Dorsolateral prefrontal cortex (tissue), 122 donors: ENCODE measurements at places on chromosomes 1 and 21. TPM values are rescaled to one million over a fixed set of nuclear protein-coding genes. Genes with fewer than 3 reads are reported as not detected.

The UMODL1 gene
- total RNA-seq = 0.92 TPM

The PCAT6 gene
- 2.1 TPM for total RNA-seq

The NOS1AP gene
- total RNA-seq = 51.6 TPM

The AIDA gene
- 44.5 TPM for total RNA-seq

The LRRC38 gene
- total RNA-seq = 0.63 TPM

The DISP1 gene
- total RNA-seq = 11.2 TPM

The CYP4Z1 gene
- total RNA-seq = 2.4 TPM

The LINGO4 gene
- total RNA-seq = not detected

The FCRL1 gene
- 0.78 TPM for total RNA-seq

The AZIN2 gene
- total RNA-seq = 42.7 TPM

The KIF14 gene
- total RNA-seq = 0.22 TPM

DNA sequence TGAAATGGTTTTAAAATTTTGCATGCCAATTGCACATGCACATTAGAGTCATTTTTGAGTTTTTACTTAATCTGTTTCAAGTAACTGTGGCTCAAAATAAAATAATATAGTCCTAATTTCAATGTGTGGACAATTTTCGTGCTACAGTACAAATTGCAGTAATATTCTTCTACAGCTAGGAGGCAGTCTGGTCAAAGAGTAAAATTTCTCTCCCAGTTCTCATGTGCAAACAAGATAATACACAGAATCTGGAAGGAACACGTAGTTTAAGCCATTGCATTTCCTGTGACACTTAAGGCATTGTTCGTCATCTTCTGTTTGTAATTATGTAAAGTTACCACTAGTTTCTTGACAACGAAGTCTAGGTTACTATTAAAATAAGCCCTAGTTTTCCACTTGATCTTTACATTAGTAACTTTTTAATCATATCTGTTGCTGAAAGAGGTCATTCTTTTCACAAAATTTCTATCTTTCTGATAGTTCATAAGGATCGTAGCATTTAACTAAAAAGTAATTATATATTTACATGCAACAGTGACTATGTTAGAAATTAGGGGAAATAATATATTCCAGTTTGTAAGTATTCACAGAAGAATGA, 28.9 kb downstream of the ODR4 start:
- no peak for DNase-seq

- DNase-seq = no peak
Observed at GRCh38 chr1:17207966-17208418, 3.1 kb downstream of the PADI1 start.

DNA sequence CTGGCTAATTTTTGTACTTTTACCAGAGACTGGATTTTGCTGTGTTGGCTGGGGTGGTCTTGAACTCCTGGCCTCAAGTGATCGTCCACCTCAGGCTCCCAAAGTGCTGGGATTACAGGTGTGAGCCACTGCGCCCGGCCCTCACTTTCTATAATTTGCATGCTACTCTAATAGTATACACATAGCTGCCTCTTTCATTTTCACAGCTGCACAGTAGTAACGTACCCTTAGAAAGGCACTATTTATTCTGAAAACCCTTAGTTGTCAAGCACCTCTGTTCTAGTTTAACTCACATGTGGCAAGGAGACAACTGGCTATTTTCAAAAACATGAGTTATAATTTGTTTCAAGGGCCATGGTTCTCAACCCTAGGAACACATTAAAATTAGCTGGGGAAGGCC, 17.2 kb downstream of the TPM3 start:
- no peak for DNase-seq

GRCh38 chr1:47840393-47841190, 156.6 kb downstream of the TRABD2B start:
- DNase-seq = no peak

- no peak for DNase-seq
Observed at GRCh38 chr1:202160377-202160940, at the start of gene PTPN7. Gene PTPN7, minus strand, starts transcription at chr1:202160602. Its CDS starts 1,200 bp downstream, at chr1:202159402.

- DNase-seq = peak; percentile 92
Observed at GRCh38 chr1:156656806-156657740, 15.2 kb downstream of the BCAN start.

- DNase-seq = no peak
Observed at GRCh38 chr1:227270554-227270953, 47.7 kb downstream of the CDC42BPA start.

GRCh38 chr1:200836213-200836612, 36.6 kb upstream of the GPR25 start:
- no peak for DNase-seq

DNA sequence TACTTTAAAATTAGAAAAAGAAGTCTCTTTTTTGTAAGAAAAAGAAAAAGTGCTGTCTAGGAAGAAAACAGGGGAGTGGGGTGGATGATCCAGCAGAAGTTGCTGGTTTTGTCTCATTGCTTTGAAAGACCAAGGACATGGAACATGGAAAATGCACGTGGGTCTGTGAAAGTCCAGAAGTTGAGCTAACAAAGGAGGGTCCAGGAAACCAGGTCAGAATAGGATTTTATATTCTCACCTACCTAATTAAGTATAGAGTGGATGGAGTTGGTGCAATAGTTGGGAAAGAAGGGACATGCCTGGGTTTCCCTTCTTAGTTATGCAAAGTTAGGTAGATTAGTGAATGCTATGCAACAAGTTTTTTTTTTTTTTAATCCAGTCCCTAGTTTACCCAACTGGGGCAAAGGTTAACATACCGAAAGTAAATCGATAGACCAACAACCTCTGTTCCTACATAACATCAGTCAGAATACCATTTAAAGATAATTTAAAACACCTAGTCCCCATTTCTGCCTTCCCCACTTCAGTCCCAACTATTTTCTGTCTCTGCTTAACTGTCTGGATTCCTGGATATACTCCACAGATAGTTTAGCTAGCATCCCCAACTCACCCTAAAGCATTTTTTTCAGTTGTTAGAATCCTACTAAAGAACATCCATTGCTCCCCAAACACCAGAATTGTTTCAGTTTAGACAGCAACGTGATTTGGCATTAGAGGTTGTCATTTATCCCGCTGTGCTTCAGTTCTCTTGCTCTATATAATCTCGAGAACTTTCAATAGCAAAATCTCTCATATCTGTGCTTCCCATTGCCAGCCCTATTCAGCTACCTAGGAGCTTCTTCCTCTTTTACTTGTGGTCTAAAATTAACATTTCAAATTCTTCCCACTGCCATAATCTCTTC, 105.7 kb upstream of the PLPPR5 start:
- no peak for DNase-seq

DNA sequence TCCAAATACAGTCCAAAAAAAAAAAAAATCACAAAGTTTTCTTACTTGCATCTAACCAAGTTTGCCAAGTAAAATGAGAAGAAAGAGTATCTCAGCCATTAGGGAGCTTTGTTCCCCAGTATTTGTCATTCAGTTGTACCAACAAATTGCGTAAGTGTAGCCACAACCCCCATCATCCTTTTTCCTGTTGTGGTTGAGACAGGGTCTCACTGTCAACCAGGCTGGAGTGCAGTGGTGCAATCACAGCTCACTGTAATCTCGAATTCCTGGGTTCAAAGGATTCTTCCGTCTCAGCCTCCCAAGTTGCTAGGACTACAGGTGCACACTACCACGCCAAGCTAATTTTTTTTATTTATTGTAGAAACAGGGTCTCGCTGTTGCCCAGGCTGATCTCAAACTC, 9.5 kb downstream of the STX6 start:
- DNase-seq = no peak

- DNase-seq = no peak
Observed at GRCh38 chr1:145545055-145545454, 62.7 kb upstream of the GPR89A start.

DNA sequence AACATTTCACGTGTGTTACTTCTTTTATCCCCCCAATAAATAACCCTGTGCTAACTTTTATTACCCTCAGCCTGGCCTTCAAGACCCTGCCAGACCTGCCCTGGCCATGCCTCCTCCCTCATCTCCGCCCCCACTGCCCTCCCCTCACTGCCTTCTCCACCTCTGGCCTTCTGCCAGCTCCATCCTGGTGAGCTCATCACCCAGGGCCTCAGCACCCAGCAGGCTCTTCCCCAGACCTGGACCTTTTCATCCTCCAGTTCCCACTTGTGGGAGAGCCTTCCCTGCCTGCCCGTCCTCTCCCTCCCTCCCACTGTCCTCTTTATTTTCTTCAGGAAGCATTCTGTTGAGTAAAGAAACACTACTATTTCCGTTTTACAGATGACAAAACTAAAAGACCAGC, 72.0 kb downstream of the SLC66A1 start:
- no peak for DNase-seq

DNA sequence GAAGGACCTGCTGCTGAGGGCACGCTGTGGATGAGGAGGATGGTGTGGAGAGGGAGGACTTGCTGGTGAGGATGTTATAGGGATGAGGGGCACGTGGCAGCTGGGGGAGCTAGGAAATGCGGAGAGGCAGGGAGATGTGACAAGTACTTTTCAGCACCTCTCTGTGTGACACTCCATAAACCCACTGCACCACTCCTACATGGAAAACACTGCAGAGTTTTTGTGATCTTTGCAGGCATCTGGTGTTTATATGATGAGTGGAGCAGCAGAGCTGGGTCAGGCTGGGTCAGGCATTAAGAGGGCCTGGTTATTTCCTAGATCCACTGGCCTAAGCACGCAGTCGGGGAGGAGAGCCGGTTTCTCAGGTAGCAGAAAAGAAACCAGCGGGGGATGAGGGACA, 167.3 kb upstream of the COA6 start:
- DNase-seq = no peak

- DNase-seq = peak; percentile 44
Observed at GRCh38 chr1:212607913-212608391, 609 bp upstream of the ATF3 start.

DNA sequence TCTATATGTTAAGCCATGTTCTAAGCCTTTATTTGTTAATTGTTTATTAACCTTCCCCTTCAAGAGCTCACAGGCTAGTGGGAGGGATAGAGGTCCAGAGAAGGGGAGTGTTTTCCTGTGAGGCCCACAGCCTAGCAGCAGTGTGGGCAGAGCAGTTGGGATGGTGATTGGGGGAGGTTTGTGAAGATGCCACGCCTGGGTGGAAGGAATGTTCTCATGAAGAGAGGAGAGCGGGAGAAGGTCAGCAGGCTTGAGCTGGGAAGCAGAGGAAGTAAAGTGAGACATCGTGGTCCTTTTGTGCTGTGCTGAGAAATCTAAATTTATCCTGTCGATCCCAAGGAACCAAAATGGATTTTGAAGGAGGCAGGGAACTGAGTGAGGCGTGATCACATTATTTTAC, 42.6 kb downstream of the TRAPPC10 start:
- DNase-seq = no peak

DNA sequence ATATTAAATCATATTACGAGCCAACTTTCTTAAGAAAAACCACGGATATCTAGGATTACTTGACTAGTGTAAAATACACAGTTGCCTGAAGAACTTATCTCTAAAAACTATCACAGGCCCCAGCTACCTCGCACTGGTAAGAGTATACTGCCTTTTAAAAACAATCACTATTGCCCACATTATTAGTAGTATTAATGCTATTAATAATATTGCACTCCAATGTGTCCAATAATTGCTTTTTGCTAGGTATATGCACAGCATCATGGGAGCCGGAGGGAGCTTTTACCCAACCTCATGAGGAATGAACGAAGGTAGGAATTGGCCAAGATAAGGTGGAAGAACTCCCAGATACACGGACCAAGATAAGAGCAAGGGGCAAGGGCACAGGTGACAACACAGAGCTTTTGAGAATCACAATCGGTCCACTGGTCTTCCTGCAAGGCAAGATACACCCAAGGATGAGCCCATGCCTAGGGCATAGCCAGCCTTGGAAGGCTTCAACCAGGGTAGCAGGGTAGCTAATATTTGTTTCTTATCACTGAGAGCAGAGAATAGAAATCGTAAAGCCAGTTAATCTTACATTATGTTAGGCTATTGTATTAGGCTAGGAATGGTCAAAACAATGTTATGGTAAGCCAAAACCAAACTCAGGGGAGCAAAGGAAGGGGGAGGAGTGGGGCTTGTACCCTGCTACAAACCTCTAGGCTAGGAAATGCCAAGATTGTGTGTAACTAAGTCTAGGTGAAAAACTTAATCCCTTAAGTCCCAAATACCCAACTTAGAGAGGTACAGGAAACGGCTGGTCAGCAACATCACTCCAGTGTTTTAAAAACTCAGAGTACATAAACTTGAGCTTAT, 9.4 kb downstream of the GLUL start:
- DNase-seq = no peak

DNA sequence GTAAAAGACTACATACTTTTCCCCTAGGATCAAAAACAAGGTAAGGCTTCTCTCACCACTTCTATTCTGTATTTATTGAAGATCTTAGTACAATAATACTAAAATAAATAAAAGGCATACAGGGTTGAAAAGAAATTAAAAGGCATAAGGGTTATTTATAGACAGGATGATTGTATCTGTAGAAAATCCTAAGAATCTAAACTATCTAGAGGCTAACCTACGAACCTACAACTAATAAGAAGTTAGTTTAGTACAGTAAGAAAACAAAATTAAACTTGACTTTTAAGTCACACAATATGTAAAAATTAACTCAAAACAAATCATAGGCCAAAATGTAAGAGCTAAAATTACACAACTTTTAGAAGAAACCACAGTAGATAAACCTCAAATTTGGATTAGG, 50.4 kb upstream of the ADAM30 start:
- no peak for DNase-seq
